CD8-positive, alpha-beta T cell (primary cell): ENCODE measurements at places on chromosomes 1 and 21.

DNA sequence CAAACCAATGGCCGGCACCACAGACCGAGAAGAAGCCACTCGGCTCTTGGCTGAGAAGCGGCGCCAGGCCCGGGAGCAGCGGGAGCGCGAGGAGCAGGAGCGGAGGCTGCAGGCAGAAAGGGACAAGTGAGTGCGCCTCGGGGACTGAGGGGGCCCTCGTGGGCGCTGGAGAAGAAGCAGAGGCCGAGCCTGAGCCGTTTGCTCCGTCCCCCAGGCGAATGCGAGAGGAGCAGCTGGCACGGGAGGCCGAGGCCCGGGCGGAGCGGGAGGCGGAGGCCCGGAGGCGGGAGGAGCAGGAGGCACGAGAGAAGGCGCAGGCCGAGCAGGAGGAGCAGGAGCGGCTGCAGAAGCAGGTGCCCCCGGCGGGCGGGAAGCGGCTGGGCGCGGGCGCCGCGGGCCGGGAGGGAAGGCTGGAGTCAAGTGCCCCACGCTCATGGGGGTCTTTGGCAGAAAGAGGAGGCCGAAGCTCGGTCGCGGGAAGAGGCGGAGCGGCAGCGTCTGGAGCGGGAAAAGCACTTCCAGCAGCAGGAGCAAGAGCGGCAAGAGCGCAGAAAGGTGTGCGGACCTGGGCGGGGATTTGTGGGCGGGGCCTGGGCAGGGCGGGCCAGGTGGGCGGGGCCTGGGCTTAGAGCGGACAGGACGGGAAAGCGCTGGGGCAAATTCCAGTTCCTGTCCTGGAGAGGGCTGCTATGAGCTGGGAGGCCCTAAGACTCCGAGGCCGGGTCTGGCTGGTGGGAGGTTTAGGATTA is 22.7 kb downstream of the MAP7D1 start:
- no peak for DNase-seq

GRCh38 chr1:83900524-83900923 is 98.4 kb downstream of the TTLL7 start:
- no peak for DNase-seq

- no peak for DNase-seq
Measured at GRCh38 chr1:240282061-240282830, 190.6 kb downstream of the FMN2 start.

DNA sequence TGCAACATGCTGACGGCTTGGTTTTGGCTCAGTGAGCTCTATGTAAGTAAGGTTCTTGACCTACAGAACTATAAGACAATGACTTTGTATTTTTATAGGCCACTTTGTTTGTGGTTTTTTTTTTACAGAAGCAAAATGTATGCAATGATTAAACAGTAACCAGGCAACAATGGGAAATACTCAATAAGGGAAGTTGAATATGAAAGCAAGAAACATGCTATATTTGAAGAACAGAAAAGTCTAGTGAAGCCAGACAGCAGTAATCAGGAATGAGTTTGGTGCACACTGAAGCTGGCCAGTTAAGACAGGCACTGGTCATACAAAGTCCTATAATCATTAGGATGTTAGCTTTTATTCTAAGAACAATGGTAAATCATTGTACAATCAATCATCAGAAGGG is 1926.8 kb downstream of the NCAM2 start:
- DNase-seq, result no peak

DNA sequence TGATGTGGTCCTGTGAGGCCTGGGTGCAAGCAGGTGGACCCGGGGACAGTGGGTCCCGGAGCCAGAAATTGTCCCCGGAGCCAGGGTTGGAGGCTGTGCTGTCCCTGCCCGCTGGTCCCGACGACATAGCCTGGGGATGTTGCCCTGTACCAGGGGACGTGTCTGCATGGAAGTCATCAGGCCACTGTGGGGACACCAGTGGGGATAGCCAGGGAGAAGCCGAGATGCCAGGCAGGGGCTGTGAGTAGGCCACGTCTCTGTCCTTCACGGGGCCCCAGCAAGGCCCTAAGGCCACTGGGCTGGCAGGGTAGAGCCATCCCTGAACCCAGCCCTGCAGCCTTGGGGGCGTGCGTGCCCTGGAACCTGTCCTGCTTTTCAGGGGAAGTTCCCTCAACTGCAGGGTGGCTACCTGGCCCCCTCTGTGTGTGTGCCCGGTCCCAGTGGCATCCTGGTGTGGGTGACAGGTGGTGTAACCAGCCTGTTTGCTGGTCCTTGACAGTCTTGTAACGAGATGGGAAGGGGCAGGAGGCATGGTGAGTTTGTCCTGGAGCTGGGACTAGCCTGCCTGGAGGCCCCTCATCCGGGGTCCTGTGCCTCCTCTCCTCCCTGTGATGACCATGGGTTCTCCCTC is 73.2 kb downstream of the OBSCN start:
- no peak for DNase-seq

- no peak for DNase-seq
Measured at GRCh38 chr1:36304970-36305914, 926 bp upstream of the SH3D21 start.

DNA sequence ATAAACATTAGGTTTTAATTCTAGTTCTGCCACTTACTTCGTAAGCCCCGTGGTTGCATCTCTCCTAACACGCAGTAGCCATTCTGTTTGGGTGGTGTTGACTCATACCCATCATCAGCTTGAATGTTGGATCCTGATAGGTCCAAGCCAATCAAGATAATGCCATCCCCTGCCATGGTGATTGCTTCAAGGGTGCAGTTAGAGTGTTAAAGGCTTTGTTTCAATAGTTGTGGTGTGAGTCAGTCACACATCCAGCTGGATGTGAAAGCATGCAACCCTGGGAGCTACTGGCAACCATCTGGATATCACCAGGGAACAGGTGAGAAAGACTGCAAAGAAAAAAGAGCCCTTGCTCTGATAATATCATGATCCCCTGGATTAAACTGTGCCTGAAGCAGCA is 69.1 kb downstream of the OMA1 start:
- DNase-seq, result no peak

- DNase-seq, result no peak
Measured at GRCh38 chr1:99266726-99267125, 2.4 kb downstream of the PLPPR4 start.

GRCh38 chr1:17123196-17124045 is 4.2 kb upstream of the PADI2 start:
- DNase-seq, result no peak

GRCh38 chr1:165612062-165612461 is 19.0 kb upstream of the MGST3 start:
- no peak for DNase-seq

- DNase-seq, result no peak
Measured at GRCh38 chr1:174692313-174692712, 244.5 kb downstream of the GPR52 start.

- no peak for DNase-seq
Measured at GRCh38 chr21:42474043-42474831, 21.8 kb downstream of the RSPH1 start.

GRCh38 chr1:80894921-80895320 is 905.8 kb upstream of the ADGRL2 start:
- DNase-seq, result no peak

- DNase-seq, result no peak
Measured at GRCh38 chr1:212353181-212353580, 61.5 kb downstream of the PACC1 start.

DNA sequence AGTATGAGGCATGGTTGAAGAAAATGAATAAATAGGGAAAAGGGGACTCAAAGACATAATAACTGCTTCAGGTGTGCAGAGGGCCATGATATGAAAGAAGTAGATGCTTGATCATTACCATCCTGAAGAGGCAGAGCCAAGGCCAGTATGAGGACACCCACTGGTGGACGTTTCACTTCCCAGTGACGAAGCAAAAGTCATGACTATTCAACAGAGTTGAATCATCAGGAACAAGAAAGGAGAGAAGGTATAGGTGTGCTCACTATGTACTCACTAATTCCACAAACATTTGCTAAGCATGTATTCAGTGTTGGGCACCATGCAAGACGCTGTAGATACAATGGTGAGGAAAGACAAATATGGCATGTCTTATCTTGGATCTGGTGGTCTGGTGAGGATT is 319.2 kb upstream of the RUNX1 start:
- no peak for DNase-seq

GRCh38 chr1:116934586-116935207 is 25.0 kb downstream of the PTGFRN start:
- peak; percentile 58 for DNase-seq

GRCh38 chr1:101233495-101233894 is 3.3 kb upstream of the S1PR1 start:
- no peak for DNase-seq

DNA sequence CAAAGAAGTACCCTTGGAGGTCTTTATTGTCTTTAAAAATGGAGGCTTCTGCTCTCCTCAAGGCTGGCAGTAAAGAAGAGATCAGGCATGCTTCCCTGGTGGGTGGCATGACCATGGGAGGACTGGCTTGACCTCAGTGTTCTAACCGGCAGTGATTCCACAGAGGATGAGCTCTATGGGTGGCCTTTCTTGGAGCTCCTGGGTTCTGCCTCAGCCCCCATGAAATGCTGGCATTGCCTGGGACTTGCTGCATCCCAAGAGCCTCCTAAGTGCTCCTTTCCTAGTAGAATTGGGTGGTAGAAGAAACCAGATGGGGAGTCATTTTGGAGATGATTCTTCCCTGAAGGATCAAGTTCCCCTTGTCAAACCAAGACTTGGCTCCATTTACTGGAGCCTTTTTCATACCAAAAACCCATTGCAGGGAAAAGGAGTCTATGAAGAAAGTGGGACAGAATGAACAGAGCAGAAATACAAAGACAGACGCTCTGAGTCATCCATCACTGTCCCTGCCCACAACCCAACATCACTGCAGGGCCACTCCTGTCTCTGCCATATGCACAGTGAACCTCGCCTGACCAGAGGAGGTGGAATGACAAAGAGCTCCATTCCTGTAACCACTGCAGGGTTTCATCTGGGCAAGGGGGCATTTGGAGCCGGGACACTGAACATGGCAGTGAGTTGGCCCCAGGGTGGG is 42.4 kb downstream of the RIMS3 start:
- DNase-seq, result no peak

- no peak for DNase-seq
Measured at GRCh38 chr1:58727364-58727763, 27.5 kb upstream of the MYSM1 start.

- no peak for DNase-seq
Measured at GRCh38 chr1:159066108-159066507, 10.5 kb downstream of the AIM2 start.

DNA sequence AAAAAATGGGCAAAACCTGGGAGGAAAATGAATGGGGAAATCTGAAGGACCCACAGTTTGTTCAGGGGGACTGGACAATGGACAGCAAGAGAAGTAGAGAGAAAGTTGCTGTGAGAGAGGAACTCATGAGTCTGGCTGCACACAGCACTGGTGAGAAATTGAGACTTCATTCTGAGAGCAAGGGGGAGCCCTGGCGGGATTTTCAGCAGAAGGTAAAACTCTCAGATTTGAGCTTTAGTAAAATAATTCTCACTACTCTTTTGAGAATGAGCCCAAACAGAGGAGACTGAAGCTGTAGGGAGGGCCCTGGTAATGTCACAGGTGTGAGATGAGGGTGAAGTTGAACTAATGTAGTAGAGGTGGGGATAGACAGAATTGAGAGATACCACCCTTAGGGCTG is 438.6 kb downstream of the OMA1 start:
- no peak for DNase-seq
